ENCODE measurements at places on chromosomes 4 and X. TPM values are rescaled to one million over a fixed set of nuclear protein-coding genes. Genes with fewer than 3 reads are reported as not detected.

DNA sequence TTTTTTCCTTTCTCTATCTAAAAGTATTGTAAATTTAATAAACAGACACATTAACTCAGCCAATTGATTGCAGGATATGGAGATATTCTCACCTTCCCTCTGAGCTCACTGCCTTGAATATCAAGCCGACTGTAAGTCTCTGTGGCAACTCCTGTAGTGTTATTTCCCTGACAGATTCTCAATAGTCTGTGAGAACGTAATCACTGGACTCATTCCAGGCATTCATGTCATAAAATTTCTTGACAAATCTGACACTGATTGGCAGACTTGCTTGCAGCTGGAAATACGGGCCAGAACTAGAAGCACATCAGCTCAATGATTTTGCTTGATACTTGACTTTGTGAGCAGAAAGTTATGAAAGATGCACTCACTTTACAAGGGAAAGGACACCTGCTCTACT is 29.6 kb downstream of the FAM47B start:
- no peak overlapping the region for H3K4me3 ChIP-seq
- no peaks in the 10 kb centered on the region for H3K36me3 ChIP-seq
- DNase-seq: no peak
- no peak overlapping the region for H3K27ac ChIP-seq
- no peaks in the 10 kb centered on the region for H3K27me3 ChIP-seq
- no peaks in the 10 kb centered on the region for H3K4me1 ChIP-seq

SMIM31 gene
- total RNA-seq: not detected

DNA sequence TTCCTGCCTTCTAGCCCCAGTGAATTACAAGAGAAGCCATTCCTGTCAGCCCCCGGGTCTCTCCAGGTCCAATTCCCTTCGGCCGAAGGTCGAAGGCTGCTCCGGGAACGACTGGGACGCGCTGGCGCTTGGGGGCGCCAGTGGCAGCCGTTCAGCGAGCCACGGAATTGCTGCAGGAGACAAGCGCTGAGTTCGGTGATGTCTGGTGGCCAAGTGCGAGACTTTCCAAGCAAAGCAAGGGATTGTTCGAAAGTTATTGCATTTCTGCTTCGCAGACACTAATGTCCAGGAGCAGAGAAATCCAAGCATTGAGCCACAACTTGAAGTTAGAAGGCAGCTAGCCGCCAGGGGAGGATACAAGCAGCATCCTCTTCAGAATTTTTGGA is 1.1 kb upstream of the DKK2 start:
- H3K27ac ChIP-seq: no peak overlapping the region
- H3K27me3 ChIP-seq: peaks cover 6% of the 10 kb centered on the region
- no peak for DNase-seq
- no peak overlapping the region for H3K4me3 ChIP-seq

DNA sequence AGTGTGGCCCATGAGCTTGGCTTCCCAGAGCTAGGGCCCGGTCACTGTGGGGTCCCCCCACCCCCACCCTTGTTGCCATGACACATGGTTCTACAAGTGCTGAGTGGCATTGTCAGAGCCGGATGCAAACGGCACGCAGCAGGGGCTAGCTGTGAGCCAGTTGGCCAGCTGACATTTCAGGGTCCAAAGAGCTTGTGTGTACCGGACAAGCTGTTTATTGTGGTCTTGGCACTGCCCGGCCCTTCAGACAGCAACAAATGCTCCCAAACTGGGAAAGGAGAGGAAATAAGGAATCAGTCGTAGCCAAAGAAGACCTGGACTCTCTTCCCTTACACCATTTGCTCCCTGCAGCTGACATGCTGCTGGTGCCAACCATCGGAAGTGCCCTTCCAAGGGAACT is 36.8 kb downstream of the TSC22D3 start:
- H3K27me3 ChIP-seq: no peaks in the 10 kb centered on the region
- H3K27ac ChIP-seq: no peak overlapping the region
- no peak for DNase-seq
- no peaks in the 10 kb centered on the region for H3K36me3 ChIP-seq
- no peak overlapping the region for H3K4me3 ChIP-seq
- H3K4me1 ChIP-seq: peaks cover 46% of the 10 kb centered on the region
